ENCODE measurements at places on chromosomes 2 and 18.

GRCh38 chr2:182726473-182726872 is 10.4 kb downstream of the DNAJC10 start:
- no peak for DNase-seq

DNA sequence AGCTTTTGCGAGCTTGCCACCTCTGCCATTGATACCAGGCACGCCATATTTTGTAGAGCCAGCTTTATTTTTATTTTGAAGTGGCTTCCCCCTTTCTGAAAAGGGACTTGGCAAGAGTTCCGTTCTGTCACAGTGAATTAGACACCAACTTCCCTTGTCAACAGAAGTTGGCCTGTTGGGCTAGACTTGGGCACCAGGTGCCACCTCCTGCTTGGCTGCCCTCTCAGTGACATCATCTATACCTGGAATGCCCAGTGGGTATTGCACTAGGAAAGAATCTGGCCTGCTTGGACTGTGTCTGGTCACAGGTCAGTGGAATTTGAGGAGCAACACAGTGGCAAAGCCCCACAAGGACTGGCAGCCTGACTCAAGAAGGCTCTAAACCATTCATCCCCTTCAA is 101.0 kb downstream of the BCL2L11 start:
- no peak for DNase-seq

DNA sequence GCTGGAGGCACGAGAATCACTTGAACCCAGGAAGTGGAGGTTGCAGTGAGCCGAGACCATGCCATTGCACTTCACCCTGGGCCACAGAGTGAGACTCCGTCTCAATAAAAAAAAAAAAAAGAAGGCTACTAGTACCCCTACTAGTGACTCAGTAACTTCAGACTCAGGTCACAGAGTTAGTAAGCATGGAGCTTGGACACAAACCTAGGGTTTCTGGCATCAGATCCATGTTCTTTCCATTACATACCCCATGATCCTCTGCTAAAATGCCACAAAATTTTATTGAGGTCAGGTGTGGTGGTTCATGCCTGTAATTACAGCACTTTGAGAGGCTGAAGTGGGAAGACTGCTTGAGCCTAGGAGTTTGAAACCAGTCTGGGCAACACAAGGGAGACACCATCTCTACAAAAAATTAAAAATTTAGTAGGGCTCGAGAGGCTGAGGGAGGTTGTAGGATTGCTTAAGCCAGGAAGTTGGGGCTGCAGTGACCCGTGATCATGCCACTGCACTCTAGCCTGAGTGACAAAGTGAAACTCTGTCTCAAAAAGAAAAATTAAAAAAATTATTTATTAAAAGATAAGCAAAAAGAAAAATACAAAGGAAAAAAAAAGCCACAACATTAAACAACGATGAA is 45.1 kb downstream of the DHX57 start:
- no peak for DNase-seq

DNA sequence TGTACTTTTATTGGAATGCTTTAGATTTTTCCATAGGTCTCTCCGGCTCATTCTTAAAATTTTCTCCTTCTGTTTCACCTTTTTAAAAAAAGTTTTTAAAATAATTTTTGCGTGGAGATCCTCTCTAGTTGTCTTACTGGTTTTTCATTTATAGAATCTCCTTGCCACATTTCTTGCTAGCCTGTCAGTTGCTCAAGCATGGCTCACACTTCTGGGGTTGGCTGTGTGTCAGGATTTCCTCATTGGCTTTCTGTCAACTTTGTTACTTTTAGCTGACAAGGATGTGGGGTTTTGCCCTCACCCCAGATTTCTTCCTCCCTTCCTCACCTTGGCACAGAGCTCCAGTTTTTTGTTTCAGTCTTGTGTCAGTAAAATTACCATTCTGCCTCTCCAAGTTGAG is 124.6 kb downstream of the ZNF407 start:
- DNase-seq = peak; percentile 15

DNA sequence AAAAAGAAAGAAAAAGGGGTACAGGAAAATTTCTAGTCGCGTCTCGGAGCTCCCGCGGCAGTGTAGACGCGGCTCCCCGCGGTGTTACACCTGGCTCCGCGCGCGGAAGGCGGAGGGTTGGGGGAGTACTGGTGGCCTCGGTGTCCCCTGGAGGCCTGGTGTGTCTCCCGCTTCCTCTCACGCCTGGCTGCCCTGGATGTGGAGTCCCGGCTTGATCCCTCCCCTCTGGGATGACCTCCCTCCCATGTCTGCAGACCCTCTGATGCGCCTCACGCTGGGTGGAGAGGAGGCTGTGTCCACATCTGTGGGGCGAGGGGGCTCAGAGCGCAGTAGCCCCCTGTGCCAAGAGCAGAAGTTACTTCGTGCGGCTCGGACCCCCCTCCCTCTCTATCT is 1.2 kb downstream of the KIF5C start:
- no peak for DNase-seq

GRCh38 chr2:69483696-69484095 is 46.5 kb upstream of the NFU1 start:
- DNase-seq = no peak

DNA sequence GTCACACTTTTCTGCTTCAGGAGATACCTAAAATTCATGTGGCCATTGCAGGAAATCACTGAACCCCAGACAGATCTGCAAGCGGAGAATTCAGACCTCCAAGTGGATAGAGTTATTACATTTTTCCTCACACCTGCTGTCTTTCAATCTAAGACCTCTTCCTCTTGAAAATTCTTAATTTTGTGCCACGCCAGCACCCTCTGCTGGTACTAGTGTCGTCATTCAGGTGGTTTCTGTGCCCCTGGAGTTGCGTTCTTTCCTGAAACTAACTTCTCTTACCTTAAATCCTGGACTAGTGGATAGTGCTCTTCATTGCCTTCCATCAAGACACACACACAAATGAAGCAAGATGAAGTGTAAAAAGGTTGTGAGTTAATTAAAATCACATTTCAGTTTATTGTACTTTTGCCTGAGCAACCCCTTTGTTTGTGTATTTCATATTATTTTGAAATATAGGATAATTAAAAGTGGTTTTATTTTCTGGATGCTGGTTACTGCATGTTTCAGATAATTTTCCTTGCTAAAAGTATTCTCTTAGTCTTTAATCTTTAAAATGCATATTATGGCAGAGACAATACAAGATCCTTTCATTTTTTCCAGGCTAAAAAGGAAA is 1.6 kb upstream of the DNER start:
- no peak for DNase-seq

DNA sequence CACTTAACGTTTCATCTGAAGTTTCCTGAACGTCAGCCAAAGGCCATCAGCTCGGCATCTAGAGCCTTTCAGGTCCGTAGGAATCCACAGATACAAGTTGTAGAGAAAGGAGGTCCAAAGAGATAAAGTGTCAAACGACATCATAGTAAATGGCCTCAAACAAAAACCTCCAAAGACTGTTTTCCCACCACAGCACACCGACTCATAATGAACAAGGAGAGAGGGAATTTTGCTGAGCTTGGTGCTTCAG is 150.3 kb downstream of the PXDN start:
- no peak for DNase-seq

DNA sequence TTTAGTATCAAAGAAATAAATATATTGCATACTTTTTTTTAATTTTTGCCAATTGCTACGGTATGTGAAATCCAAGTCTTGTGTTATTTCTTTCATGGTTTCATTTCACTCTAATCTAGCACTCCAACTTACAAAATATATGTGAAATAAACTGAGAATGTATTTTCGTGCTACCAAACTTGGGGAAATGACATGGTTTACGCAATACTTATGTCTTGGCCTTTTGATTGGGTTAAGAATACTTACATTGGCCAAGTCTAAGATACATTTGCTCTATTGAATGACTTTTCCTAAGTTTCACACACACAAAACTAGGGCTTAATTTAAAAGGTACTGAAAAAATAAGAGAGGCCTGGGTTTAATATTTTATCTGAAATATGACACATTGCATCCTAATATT is 80.5 kb downstream of the VRK2 start:
- DNase-seq = no peak

DNA sequence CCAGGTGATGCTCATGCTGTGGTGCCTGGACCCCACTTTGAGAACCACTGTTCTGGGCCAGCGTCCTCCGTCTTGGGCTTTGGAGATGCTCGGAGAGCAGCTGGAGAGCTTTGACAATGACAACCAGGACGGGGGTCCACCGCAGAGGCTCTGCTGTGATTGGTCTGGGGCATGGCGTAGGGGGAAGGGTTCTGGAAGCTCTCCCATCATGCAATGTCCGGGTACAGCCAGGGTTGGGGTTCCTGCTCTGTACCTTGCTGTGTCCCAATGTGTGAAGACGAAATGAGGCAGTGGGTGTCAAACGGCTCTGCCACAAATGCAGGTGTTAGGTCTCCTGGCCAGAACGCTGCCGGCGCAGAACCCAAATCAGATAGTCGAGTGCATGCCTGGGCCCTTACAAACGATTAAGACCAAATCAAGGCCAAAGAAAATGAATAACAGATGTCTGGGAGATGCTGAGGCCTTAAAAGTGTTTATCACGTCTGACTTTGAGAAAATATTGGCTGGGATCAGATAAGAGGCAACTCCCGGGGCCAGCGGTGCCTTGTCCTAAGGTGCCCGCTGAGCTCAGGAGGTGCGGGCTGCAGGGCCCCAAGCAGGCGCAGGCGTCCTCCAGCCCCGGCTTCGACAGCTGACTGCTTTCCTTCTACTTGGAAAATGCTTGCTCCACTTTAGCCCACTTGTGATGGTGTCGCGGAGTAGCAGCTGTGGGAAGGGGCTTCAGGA is 117.2 kb downstream of the VAPA start:
- no peak for DNase-seq

DNA sequence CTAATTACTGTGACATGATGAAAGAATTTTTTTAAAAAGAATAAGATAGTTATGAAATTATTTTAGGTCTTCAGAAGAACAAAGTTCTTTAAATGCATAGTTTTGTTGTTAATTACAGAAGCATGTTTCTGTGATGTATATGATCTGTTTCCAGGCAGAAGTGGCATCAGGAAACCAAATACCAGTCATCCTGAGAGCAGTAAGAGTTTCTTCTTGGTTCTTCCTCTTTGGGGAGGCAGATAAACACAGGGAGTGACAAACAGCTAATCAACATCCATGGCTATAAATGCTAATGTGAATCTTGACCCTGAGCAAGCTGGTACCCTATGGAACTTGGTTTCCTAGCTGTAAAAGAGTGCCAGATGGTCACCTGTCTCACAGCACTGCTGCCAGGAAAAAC is 29.2 kb downstream of the WIPF1 start:
- no peak for DNase-seq

DNA sequence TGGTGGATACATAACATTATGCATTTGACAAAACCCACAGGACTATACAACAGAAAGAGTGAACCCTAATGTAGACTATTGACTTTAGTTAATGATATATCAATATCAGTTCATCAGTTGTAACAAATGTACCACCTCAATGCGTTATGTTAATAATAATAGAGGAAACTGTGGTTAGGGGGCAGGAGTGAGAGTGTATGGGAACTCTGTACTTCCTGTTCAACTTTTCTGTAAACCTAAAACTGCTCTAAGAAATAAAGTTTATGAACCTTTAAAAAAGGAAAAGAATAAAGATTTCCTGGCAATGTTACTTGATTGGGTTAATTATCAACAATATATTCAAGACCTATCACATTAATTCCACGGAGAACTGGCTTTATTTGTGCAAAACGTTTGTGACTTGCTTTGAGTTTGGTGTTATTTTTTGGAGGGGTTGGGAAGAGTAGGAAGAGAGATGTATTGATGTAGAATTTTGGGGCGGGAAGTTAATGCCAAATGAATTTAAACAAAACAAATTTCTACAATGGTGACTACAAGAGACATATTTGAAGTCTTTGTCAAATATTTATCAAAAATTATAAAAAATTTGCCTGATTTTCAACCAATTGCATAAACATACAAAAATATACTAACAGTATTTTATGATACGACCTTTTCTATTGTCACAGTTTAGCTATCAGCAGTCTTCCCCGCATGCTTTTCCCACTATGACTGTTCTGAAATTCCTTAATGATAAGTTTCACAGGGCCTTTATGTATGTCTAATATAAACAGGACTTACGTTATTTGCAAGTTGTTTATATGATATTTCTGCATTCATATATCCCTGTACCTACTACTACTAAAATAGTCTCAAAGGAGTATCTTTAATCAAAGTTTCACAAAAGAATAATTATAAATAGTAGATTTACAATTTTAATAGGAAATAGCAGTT is 2.1 kb upstream of the RTN4 start:
- peak; percentile 47 for DNase-seq

GRCh38 chr2:218694405-218695145 is 16.1 kb upstream of the TTLL4 start:
- DNase-seq = no peak

GRCh38 chr2:100408104-100408503 is 9.4 kb downstream of the CHST10 start:
- DNase-seq = no peak

- DNase-seq = no peak
Observed at GRCh38 chr2:238027058-238027457, 33.7 kb upstream of the SCLY start.

GRCh38 chr2:170456914-170457313 is 258.2 kb upstream of the SP5 start:
- no peak for DNase-seq

GRCh38 chr2:283996-284794 is 3.7 kb downstream of the ALKAL2 start:
- DNase-seq = no peak

DNA sequence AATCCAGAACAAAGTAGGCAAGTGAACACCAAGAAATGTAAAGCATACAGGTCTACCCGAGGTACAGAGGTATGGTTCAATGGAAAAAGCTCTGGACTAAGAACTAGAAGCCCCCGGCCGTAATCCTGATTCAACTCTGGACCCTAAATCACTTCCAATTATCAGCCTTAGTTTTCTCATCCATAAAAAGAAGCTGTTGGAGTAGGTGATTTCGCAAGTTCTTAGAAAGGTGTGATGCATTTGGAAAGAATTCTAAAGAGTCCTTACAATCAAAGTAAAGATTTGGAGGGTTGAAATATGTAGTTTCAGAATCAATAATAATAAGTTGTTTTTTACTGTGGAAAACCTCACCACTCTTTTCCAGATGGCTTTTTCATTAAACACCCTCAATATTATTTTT is 622.1 kb upstream of the ID2 start:
- no peak for DNase-seq

GRCh38 chr2:229027353-229028105 is 243.6 kb downstream of the PID1 start:
- DNase-seq = no peak

DNA sequence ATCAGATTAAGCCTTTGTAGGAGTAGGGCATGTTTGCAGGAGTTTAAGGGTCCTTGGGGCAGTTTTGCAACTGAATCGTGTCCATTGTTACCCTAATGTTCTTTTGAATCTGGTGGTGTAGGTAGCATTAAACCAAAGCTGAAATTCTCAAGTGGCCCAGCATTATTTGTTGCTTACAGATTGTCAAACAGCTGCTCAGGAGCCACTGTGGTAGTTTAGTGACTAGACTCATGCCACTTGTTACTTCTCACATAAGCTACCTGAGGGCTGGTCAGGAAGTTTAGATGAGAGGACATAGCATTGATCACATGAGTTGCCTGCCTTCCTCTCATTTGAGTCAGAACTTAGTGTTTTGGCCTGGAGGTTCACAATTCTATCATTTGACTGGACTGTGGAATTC is 157.6 kb downstream of the HAUS1 start:
- DNase-seq = no peak

Measured in fibroblast of skin of back (primary cell).